Left renal pelvis (tissue), 4 donors: ENCODE measurements at places on chromosomes 12 and 14.

- no peak for DNase-seq
Observed at GRCh38 chr14:63890553-63890952, 37.7 kb downstream of the SYNE2 start.

DNA sequence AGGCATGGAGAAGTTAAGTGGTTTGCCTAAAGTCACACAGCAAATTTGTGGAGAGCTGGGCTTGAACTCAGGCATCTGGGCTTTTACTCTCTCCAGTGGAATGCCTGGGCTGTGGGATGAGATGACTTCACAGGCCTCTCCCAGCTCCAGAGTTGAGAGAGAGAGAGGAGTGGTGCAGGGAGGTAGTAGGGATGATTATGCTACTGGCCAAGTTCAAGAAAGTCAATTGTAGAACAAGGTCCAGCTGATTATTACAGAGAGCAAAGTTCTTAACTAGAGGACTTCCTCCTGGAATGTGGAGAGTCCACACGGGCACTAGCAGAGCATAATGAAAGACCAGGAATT, 769 bp upstream of the EMP1 start:
- no peak for DNase-seq

DNA sequence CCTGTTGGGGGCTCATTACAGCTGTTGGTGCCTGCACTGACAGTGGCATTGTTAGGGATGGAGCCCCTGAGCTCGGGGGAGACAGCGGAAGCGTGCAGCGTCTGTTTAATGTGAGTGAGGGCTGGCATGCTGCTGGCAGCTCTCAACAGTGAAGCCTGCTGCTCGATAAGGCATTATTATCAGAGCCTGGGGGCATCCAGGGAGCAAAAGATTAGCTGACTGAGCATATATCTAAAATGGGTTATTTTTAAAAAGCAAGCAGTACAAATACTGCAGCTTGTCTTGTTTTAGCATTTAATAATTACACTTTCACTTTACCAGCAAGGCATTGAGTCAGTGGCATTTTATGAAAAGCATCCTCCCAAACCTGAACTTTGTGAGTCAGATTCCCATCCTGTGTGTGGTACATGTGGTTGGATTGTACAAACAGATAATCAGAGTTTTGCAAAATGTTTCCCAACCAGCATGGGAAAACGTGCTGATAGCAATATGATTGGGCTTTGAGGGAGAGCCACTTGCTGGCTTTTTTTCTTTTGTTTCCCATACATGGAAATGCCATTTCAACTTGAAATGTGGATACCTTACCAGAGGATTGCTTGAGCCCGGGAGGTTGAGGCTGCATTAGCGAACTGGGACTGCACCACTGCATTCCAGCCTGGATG, 150.8 kb downstream of the PRKCH start:
- DNase-seq: no peak

DNA sequence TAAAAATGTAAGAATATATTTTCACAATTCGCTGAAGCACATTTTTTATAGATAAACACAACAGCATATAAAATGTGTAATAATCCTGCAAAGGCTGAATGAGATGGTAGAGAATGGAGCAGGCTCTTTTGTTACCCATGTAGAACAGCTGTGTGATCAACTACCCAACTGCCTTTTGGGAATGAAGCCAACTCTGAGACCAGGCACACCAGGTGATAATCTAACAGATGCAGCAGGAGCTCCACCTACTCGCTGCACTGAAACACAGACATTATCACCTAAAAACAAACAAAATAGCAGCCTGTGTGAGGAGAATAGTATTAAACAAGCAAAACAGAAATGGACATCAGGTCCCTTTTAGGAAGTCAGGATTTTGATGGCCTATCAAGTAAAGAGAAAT, 183.3 kb downstream of the CCDC59 start:
- DNase-seq: no peak

- no peak for DNase-seq
Observed at GRCh38 chr12:12445882-12446181, 89.0 kb downstream of the BORCS5 start.

GRCh38 chr12:46124132-46124847, 133.9 kb upstream of the SCAF11 start:
- no peak for DNase-seq

DNA sequence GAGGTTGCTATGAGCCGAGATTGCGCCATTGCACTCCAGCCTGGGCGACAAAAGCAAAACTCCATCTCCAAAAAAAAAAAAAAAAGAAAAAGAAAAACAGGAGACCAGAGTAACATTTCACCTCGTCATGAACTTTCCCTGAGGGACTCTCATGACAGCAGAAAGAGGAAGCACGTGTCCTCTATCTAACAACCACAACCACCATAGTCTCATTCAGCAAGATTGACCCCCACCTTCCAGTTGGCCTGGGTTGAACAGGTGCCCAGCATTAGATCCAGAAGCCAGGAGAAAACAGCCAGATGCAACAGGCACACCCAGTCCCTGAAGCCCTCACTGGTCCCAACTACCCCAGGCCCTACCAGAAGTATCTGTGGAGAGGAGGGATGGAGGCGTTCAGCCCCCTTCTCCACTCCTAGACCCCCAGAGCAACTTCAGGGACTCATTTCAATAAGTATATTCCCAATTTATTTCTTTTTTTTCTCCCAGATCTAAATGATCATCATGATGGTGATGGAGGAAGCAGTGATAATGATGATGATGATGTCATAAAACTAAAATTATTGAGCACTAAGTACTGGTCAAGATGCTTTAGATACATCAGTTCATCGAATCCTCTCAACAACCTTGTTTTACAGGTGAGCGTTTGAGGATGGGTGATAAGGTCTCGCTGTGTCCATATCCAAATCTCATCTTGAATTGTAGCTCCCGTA, 235.0 kb downstream of the EFCAB11 start:
- DNase-seq: no peak

- no peak for DNase-seq
Observed at GRCh38 chr14:64707661-64708060, 3.4 kb downstream of the PLEKHG3 start.

DNA sequence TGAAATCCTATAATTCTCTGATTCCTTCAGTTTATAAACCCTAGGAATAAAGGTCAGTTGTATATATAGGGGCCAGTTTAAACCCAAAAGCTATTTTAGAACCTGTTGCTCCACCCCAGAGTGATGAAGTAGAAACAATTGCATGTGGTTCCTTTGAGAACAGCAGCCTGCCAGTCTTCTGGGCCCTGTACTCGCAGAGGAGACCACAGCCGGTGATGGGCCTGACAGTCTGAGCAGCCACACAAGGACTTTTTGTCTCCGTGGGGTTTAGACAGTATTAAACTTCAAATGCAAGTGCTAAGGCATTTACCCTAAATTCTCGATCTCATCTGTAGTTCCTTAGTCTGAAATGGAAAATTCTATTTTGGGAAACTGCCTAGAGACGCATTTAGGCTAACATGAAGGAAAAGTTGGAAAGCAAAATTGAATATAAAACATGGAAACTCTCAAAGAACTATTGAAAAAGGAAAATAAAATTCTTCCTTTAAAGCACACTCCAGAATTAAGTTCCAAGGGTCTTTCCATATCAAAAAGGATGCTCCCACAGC, 80.6 kb downstream of the PRICKLE1 start:
- no peak for DNase-seq

DNA sequence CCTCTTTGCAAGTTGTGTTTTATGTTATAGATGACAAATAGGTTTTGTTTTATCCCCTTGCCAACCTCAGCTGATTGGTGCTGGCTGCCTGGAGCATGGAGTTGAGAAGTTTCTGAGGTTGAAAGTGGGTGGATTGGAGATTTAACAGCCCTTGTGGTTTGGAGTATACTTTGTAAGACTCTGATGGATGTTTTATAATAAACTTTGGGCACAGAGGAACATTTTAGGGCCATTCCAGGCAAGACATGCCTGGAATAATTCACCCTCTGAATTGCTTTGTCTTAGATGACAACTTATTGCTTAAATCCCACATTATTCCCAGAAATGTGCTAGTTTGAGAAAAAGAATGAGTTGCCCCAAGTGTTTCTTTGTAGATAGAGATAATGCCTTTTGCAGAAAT, 158.9 kb downstream of the SLC5A8 start:
- DNase-seq: no peak

DNA sequence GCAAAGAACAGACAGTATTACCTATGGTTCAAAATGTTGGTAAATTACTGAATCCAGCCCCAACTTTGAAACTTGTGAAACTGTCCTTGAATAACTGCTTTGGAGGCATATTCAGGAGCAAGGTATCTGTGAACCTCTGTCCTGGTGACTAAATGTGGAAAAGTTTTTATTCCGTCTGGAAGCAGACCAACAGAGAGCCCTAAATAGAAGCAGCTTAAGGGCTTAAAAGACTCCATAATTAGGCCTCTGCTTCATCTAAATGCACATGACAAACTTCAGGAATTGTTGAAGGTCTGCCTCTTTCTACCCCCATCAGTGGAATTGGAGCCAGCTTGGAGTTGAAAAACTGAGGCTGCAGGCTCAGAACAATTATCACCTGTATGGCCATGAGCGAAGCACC, 276.5 kb downstream of the KCNH5 start:
- DNase-seq: no peak

- no peak for DNase-seq
Observed at GRCh38 chr12:25322918-25323531, 72.3 kb upstream of the KRAS start.

- no peak for DNase-seq
Observed at GRCh38 chr14:75428230-75429104, 645 bp downstream of the JDP2 start.

GRCh38 chr14:47422191-47422590, 253.2 kb downstream of the MDGA2 start:
- no peak for DNase-seq

DNA sequence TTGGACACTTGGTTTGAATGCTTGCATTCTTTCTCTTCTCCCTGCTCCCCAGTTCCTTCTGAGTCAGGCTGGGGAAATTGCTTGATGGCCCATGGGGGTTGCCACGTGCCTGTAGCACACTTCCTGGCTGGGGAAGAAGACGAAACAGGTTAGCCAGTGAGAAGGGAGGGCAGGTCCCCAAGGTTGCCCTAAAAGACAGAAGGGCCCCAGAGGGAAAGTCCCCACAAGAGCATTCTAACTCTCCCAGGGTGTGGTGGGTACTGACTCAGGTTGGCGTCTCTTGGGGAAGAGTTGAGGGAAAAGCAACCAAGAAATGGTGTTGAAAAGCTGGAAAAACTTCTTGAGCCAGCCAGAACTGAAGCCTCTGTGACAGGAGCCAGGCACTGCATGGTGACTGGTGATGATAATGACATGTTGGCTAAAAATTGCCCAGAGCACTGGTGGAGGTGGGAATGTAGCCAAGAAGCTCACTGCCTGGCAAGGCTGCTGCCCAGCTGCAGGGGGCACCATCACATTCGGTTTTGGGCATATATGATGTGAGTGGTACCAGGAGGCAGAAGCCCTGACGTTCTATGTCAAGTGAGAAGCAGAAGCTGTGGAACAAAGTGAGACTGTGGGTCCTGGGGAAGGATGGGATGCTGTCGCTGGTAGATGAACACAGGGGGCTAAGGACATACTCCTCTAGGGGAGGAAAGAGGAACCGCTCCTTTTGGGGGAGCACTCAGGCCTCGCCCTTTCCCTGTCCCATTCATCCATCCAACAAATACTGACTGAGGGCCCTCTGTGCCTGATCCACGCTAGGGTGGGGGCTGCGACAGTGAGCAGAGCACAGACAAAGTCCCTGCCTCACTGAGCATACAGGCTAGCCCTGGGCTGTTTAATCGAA, 8.1 kb upstream of the RABGGTA start:
- no peak for DNase-seq

DNA sequence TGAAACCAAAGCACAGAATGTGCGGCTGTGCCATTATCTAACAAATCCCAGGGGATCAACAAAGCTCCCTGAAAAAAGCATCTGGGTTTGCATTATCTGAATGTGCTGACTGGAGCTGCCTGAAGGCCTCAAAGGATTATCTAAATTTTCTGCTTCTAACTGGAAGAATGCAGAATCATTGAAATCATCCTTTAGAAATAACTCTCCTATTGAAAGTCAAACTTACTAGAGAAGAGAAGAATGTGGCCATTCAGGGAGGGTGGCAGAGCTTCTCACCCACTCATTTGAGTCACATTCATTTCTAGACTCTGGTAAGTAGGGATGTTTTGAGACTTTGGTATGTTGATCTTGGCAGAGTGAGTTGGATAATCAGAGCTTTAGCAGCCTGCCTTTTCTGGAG, 220.6 kb upstream of the RGS6 start:
- no peak for DNase-seq

GRCh38 chr14:101505236-101505970, 55.9 kb upstream of the DIO3 start:
- DNase-seq: no peak

- DNase-seq: no peak
Observed at GRCh38 chr14:33837943-33838683, 112.8 kb downstream of the EGLN3 start.

DNA sequence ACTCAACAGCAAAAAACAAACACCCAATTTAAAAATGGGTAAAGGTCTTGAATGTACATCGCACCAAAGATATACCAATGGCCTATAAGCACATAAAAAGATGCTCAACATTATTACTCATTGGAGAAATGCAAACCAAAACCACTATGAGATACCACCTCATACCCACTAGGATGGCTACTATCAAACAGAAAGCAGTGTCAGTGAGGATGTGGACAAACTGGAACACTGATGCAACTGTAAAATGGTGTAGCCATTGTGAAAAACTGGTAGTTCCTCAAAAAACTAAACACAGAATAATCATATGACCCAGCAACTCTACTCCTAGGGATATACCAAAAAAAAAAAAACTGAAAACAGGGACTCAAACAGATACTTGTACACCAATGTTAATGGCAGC, 49.3 kb downstream of the CDK17 start:
- no peak for DNase-seq

DNA sequence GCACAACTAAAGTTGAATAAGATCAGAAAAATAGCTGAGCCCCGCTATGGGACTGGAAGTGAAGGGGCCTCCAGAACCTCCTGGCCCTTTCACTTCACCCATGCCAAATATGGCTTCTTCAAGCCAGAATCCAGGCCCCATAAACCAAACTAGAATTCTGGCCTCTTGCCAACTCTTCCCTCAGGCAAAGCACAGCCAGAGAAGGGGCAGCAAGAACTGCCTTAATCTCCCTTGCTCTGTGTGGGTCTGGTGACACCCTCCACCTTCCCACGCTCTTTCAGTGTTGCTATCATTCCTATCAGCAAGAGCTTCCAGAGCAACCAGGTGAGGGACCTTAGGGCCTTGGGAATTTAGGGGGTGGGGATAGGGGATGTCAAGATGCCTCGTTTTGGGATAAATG, 3.1 kb upstream of the PNMA1 start:
- DNase-seq: no peak

DNA sequence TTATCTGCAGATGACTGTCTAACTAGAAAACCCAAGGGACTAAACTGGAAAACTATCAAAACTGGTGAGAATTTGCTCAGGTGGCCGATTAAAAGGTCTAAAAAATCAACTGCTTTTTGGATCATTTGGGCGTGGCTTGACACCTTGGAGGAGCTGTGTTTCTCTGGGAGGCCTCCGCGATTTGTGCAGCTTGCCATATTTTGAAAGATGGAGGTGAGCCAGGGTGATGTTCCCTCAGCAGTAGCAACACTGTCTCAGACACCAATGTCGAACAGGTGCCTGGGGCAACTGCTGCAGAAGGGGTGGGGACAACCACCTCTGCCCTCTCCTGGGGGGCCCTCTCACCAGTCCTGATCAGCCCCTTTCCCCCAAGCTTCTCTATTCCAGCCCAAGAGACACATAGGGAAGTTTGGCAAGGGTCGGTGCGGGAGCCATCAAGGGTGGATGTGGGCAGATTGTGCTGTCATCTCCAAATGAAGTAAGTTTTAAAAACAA, 3.8 kb downstream of the CCDC177 start:
- DNase-seq: no peak
